ENCODE measurements at places on chromosomes 2 and 18. TPM values are rescaled to one million over a fixed set of nuclear protein-coding genes. Genes with fewer than 3 reads are reported as not detected.
A peak's percentile ranks its signal among the peaks of the same experiment; 100 is the strongest.

DNA sequence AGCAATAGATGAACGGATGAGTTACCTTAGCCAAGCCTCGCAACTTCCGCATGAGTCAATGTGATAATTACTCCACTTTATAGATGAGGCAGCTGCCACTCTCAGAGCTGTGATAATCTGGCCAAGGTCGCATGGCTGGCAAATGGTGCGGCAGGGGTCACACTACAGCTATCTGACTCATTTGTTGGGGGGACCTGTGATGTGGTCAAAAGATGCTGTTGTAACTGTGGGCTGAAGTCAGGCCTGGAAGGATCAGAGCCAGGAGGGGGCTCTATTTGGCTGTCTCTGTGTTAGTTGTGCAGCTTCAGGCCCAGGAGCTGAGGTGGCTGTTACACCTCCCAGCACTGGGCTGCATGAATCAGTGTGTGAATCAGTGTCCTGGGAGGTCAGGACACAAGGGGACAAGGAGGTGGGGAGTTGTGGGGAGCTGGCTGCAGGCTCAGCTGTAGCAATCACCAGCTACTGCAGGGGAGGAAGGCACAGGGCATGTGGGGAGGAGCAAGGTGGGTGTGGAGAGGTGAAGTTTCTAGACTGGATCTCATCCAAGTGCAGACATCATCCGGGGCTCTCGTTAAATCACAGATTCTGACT lies 33.1 kb downstream of the NGEF start:
- peak; percentile 87 for DNase-seq

The SULT1C2 gene
- not detected for total RNA-seq

DNA sequence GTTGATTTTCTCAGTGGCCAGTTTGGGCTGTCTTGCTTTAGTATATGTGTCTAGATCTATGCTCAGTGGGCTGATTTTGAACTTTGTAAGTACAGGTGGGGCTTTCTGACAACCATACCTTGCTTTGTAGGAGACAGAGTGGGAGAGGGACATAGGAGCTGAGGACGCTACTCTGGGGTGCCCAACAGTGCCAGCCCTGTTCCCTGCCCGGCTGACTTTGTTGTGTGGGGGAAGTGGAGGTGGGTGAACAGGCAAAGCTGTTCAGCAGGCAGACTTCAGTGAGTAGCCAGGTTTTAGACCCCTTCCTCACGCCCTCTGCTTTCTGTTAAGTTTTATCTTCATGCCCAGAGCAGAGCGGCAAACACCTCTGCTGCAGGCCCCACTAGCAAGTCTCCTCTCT lies 44.2 kb upstream of the DOCK10 start:
- no peak for DNase-seq

The ACOXL gene
- not detected for total RNA-seq

- no peak for DNase-seq
Observed at GRCh38 chr2:145753966-145754365, 1234.0 kb upstream of the ZEB2 start.

- no peak for DNase-seq
Observed at GRCh38 chr2:37738266-37738885, 66.9 kb upstream of the CDC42EP3 start.

- DNase-seq: no peak
Observed at GRCh38 chr2:165706960-165707487, 87.0 kb downstream of the GALNT3 start.

GRCh38 chr2:17043173-17043572 lies 377.5 kb upstream of the CYRIA start:
- peak; percentile 21 for DNase-seq

DNA sequence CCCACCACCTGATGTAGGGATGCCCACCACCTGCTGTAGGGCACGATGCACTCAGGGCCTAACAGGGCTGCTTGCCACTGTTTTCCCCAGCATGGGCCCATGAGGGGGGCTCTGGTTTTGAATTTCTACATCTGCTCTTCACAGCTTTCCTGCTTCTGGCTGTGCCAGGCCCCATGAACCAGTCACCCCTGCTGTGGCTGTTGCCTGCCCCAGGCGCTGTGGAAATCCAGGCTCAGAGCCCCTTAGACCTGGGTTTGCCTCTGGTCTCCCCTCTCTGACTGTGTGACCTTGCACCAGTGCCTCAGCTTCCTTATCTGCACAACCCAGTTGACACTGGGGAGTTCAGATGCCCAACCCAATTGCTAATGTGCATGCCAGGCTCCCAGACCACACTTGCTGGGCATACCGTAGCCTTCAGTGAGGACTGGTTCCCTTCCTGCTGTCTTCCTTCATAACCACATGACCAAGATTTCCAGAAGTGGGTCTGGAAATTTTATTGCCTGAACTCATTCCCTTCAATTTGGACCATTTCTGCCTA lies 6.0 kb upstream of the MLPH start:
- no peak for DNase-seq

The C1QL2 gene
- not detected for total RNA-seq

DNA sequence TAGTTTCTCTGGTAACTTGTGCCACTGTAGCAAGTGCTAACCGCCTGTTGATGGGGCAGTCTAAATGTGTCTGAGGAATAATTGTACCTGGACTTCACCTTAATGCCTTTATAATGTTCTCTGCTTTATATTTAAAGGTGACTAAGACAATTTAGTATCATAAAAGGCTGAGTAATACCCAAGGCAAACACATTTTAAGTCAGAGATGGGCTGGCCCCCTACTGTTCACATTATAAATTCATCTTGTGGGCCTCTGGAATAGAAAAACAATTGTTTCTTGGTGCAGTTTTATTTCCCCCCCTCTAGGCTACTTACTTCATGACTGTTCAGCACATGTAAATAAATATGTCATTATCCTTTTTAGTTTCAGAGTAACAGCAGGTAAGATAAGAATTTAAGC lies 559.3 kb upstream of the PIK3C3 start:
- no peak for DNase-seq

GRCh38 chr18:10036479-10036878 lies 122.7 kb downstream of the VAPA start:
- no peak for DNase-seq

DNA sequence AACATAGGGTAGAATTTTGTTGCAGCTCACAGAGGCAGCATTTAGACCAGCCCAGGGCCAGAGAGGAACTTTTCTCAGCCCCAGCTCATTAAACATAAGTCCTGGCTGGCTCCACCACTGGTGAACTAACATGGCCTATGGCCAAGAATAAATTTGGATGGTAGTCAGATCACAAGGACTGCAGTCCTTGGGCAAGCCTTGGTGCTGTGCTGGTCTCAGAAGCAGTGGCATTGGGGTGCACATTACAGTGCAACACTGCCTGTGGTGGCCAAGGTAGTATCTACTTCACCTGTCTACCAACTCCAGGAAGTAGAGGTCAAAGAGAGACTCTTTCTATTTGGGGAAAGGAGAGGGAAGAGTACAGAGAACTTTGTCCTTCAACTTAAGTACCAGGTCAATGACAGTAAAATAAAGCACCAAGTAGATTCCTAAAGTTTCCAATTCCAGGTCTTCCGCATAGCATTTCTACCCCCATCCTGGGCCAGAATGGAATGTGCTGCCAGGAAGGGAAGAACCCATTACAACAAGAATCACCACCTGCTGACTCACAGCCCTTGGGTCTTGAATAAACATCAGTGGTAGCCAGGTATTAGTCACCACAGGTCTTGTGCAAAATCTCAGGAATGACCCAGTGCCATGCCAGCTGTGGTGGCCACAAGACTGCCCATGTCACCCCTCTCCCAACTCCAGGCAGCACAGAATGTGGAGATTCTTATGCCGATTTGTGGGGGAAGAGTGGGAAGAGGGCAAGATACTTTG lies 155.4 kb upstream of the FSIP2 start:
- peak; percentile 96 for DNase-seq

Data from MCF 10A (cell line).